ENCODE measurements at places on chromosomes 7 and 10.

DNA sequence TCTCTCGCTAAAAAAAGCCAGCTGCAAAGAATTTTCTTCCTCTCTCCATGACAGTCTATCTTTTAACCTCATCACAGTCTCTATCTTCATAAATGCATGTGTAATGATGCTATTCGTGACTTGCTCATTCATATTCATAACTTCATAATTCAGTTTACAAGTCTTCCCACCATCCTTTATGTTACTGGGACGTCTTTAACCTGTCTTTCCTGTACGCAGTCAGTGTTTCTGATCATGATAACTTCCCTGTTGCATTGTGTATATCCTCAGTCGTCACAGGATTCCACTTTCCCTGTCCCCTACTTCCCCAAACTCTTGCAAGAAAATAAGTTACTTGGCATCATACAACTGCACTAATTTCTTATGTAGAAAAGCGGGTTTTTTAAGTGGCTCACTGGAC is 165.6 kb upstream of the ASAH2 start:
- DNase-seq, result no peak
- peaks cover 54% of the 10 kb centered on the region for H3K4me1 ChIP-seq
- H3K27ac ChIP-seq, result peak overlapping the region; percentile 75
- H3K4me3 ChIP-seq, result peak overlapping the region; percentile 71
- H3K36me3 ChIP-seq, result peaks cover 16% of the 10 kb centered on the region

DNA sequence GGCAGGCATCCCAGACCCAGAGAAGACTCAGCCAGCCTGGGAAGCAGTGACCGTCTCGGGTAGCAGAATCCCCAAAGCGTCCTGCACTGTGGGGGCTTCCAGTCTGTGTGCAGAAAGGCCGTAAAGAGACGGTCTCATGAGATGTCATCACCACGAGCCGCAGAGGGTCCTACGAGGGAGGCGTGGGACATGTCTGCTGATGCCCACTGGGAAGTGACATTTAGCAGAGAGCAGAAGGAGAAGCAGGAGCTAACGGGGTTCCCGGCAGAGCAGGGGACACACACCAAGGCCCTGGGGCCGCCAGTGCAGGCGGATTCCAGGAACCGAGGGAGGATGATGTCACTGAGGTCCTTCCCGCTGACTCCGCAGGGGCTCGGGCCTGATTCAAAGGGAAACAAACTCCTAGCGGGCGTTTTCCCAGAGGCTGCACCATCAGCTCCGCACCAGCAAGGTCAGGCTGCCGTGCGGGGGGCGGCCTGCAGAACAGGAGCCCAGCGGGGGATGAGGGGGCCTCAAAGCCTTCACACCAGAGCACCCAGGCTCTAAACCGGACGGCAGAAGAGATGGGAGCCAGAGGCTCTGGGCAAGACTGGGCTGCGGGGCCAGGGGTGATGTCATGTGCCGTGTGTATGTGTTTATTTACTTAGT is 85.4 kb upstream of the PDGFA start:
- peak; percentile 54 for DNase-seq
- H3K27me3 ChIP-seq, result no peaks in the 10 kb centered on the region

DNA sequence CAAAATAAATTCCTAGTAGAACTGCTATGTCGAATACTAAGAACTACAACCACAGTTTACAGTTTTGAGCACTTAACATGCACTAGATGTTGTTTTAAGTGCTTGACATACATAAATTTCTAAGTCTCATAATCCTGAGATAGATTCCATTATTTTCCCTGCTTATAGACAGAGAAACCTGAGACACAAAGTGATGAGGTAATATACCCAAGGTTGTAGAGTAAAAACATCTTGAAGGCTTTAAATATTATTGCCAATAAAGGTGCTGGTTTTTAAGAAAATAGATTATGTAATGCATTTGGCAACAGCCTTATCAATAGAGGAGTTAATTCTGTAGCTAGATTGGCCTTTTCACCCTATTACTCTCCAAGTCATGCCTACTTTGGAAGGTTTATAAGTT is 48.2 kb downstream of the PLEKHA8 start:
- DNase-seq, result no peak
- no peak overlapping the region for H3K4me3 ChIP-seq
- H3K27ac ChIP-seq, result no peak overlapping the region
- no peaks in the 10 kb centered on the region for H3K4me1 ChIP-seq
- peaks cover 9% of the 10 kb centered on the region for H3K36me3 ChIP-seq
- no peaks in the 10 kb centered on the region for H3K27me3 ChIP-seq

DNA sequence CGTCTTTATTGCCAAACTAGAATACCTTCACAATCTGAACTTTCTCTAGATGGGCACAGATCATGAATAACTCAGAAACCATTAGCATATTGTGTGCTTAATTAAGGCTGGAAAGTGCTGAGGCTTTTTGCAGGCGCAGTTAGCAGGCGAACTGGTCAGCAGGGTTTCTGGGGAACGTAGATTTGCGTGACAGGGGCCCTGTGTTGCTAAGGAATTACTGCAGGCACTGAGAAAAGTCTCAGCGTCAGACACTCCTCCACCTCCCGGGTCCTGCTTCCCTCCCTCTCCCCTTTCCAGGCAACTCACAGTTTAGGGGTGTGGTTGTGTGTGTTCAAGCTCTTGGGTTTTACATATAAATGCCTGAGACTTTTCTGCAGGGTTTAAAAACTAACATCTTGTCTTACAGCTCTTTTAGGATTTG is 2.2 kb downstream of the MAP3K8 start:
- H3K27ac ChIP-seq, result peak overlapping the region; percentile 95
- peak overlapping the region; percentile 75 for H3K4me3 ChIP-seq
- no peaks in the 10 kb centered on the region for H3K27me3 ChIP-seq
- DNase-seq, result peak; percentile 79
- peaks cover 31% of the 10 kb centered on the region for H3K4me1 ChIP-seq

GRCh38 chr7:30181211-30181610 is 46.4 kb downstream of the MTURN start:
- H3K27ac ChIP-seq, result no peak overlapping the region
- no peak for DNase-seq
- H3K4me3 ChIP-seq, result no peak overlapping the region
- peaks cover 17% of the 10 kb centered on the region for H3K27me3 ChIP-seq

GRCh38 chr10:54800741-54801421 is at the start of gene PCDH15:
PCDH15 (minus strand) TSS chr10:54801231; CDS start chr10:54664262, 136,969 bp downstream.
- DNase-seq, result no peak
- no peak within 1 kb of the TSS for H3K4me3 ChIP-seq
- no peaks in the 10 kb centered on the region for H3K36me3 ChIP-seq

DNA sequence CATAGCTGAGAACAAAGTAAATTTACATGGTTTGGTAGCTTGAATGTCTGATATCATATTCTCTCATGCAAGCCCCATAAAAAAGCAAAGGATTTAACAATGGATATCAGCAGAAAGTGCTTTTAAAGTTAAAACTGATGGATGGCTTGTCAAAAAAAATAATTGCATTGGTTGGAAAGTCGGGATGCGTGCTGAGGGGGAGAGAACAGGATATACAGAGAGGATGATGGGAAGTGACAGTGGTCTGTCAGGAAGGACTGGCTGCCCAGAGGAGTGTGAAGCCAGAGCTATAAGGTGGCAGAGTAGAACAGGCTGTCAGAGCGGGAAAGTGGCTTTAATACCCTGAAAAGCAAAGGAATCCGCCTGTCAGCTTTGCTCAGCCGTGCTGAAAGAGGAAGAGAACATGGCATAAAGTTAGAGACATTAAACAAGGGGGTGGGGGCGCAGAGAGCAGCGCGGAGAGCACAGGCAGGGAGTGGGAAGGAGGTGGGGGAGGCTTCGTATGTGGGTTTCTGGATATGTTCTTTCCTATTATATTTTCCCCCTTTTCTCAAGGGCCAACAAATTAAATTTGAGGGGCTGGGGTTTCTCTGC is 493.0 kb downstream of the LRMDA start:
- H3K27me3 ChIP-seq, result no peaks in the 10 kb centered on the region
- no peaks in the 10 kb centered on the region for H3K36me3 ChIP-seq
- H3K4me3 ChIP-seq, result no peak overlapping the region

DNA sequence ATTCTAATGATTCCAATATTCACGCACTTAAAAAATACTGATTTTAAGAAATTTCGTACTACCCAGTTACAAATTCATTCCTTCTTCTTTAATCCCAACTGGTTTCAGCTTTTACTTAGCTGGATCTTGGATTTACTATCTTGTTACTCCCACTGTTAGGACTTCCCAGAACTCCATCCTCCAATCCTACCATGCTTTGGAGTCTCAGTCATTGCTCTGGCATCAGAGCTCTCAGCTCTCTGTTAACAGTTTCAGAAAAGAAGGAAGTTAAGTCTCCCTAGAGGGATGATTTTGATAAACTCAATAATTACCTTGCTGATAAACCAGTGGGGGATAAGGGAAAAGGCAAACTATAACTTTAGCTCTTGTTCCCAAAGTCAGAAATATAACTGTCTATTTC is 9.5 kb downstream of the PPA1 start:
- no peaks in the 10 kb centered on the region for H3K27me3 ChIP-seq
- H3K27ac ChIP-seq, result no peak overlapping the region
- no peak overlapping the region for H3K4me3 ChIP-seq
- no peak for DNase-seq

- no peaks in the 10 kb centered on the region for H3K4me1 ChIP-seq
- no peaks in the 10 kb centered on the region for H3K36me3 ChIP-seq
- no peak overlapping the region for H3K27ac ChIP-seq
- no peak overlapping the region for H3K4me3 ChIP-seq
- H3K27me3 ChIP-seq, result no peaks in the 10 kb centered on the region
These were observed 418.3 kb downstream of the GPAM start for GRCh38 chr10:111765216-111765615.

- no peaks in the 10 kb centered on the region for H3K4me1 ChIP-seq
- H3K27me3 ChIP-seq, result no peaks in the 10 kb centered on the region
- no peak for DNase-seq
- no peak overlapping the region for H3K4me3 ChIP-seq
- no peak overlapping the region for H3K27ac ChIP-seq
- peaks cover 6% of the 10 kb centered on the region for H3K36me3 ChIP-seq
These were observed 69.0 kb downstream of the HELLS start for GRCh38 chr10:94614558-94614957.

- H3K4me1 ChIP-seq, result no peaks in the 10 kb centered on the region
- H3K27me3 ChIP-seq, result no peaks in the 10 kb centered on the region
- H3K27ac ChIP-seq, result no peak overlapping the region
- H3K36me3 ChIP-seq, result no peaks in the 10 kb centered on the region
- no peak overlapping the region for H3K4me3 ChIP-seq
These were observed 267.5 kb downstream of the SNX13 start for GRCh38 chr7:17672783-17673182.

GRCh38 chr7:118525020-118525419 is 300.5 kb downstream of the ANKRD7 start:
- no peaks in the 10 kb centered on the region for H3K27me3 ChIP-seq
- no peak for DNase-seq
- H3K4me3 ChIP-seq, result no peak overlapping the region
- H3K4me1 ChIP-seq, result no peaks in the 10 kb centered on the region
- no peak overlapping the region for H3K27ac ChIP-seq
- H3K36me3 ChIP-seq, result no peaks in the 10 kb centered on the region

- H3K36me3 ChIP-seq, result no peaks in the 10 kb centered on the region
- DNase-seq, result no peak
- no peak overlapping the region for H3K4me3 ChIP-seq
- peaks cover 10% of the 10 kb centered on the region for H3K27me3 ChIP-seq
These were observed 147.6 kb downstream of the DIP2C start for GRCh38 chr10:541750-542371.

DNA sequence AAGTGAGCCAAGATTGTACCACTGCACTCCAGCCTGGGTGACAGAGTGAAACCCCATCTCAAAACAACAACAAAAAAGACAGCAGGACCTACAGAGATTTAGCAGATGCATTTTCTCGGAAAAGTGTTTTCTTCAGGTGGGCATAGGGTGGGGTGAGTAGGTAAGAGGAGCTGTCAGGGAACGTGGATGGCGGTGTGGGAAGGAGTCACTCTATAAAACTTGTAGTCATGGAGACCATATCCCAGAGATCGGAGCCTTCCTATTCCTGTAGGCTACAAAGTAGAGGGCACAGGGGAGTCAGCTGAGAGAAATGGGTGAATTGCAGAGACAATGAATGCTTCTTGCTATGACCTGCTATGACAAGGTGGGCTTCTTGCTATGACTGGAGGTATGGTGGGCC is 283.0 kb upstream of the FOXK1 start:
- H3K4me1 ChIP-seq, result no peaks in the 10 kb centered on the region
- no peak for DNase-seq
- no peak overlapping the region for H3K27ac ChIP-seq
- H3K36me3 ChIP-seq, result no peaks in the 10 kb centered on the region

DNA sequence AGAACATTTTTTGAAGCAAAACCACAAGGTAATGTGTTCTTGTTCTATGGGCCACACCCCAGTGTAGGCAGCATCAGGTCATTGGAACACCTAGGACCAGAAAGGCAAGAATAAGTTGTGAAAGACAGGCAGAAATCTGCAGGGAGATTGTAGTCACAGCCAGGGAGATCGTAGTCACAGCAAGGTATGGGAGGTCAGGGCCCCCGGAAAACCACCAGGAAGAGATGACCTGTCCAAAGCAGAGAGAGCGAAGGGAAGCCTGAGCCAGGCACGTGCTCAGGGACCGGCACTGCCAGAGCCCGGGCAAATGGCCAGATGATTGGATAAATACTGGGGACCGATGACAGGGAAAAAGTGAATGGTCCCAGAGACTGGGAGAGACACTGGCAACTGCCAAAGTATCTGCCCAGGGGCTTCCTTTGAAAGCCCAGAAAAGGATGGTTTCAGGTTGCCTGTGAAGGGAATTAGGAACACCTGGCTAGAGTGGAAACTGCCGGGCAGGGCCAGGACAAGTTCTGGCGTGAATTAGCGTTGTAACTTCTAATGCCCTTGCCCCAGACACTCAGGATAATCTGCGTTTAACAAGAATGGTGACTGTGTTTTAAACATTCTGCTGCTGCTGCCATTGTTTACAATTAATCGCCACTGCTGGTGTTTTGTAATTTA is 3.9 kb upstream of the NOBOX start:
- H3K27ac ChIP-seq, result no peak overlapping the region
- no peaks in the 10 kb centered on the region for H3K36me3 ChIP-seq
- H3K4me3 ChIP-seq, result no peak overlapping the region
- DNase-seq, result no peak

GRCh38 chr10:110798340-110798739 is 73.4 kb upstream of the PDCD4 start:
- H3K27me3 ChIP-seq, result no peaks in the 10 kb centered on the region
- DNase-seq, result no peak
- no peak overlapping the region for H3K4me3 ChIP-seq
- H3K27ac ChIP-seq, result no peak overlapping the region
- peaks cover 39% of the 10 kb centered on the region for H3K36me3 ChIP-seq
- no peaks in the 10 kb centered on the region for H3K4me1 ChIP-seq

GRCh38 chr10:100129424-100129823 is 47.8 kb upstream of the CPN1 start:
- no peaks in the 10 kb centered on the region for H3K36me3 ChIP-seq
- no peaks in the 10 kb centered on the region for H3K4me1 ChIP-seq
- H3K27ac ChIP-seq, result no peak overlapping the region
- 0 out of 2 replicates have a peak, but pooled peaks cover 3% of the 10 kb centered on the region for H3K27me3 ChIP-seq
- H3K4me3 ChIP-seq, result no peak overlapping the region

DNA sequence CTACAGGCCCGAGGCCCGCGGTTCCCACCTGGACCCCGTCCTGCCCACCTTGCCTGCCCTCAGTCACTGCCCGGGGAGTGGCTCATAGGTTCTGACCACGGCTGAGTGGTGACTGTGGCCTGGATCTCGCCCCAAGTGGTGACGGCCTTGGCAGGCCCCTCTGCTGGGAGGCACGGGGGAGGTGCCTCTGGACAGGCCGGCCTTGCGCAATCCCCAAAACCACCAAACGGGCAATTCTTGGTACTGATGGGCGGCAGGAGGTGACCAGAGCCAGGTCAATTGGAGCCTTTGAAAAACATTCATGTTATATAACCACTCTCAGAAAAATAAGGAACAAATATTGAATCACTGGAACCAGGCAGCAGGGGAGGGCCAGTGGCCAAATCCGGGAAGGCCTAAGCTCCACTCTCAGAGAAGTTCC is 83.4 kb downstream of the PRKAG2 start:
- H3K4me1 ChIP-seq, result no peaks in the 10 kb centered on the region
- DNase-seq, result no peak
- peaks cover 72% of the 10 kb centered on the region for H3K27me3 ChIP-seq
- no peaks in the 10 kb centered on the region for H3K36me3 ChIP-seq
- no peak overlapping the region for H3K4me3 ChIP-seq
- H3K27ac ChIP-seq, result no peak overlapping the region
